ENCODE measurements at places on chromosomes 16 and 17.

DNA sequence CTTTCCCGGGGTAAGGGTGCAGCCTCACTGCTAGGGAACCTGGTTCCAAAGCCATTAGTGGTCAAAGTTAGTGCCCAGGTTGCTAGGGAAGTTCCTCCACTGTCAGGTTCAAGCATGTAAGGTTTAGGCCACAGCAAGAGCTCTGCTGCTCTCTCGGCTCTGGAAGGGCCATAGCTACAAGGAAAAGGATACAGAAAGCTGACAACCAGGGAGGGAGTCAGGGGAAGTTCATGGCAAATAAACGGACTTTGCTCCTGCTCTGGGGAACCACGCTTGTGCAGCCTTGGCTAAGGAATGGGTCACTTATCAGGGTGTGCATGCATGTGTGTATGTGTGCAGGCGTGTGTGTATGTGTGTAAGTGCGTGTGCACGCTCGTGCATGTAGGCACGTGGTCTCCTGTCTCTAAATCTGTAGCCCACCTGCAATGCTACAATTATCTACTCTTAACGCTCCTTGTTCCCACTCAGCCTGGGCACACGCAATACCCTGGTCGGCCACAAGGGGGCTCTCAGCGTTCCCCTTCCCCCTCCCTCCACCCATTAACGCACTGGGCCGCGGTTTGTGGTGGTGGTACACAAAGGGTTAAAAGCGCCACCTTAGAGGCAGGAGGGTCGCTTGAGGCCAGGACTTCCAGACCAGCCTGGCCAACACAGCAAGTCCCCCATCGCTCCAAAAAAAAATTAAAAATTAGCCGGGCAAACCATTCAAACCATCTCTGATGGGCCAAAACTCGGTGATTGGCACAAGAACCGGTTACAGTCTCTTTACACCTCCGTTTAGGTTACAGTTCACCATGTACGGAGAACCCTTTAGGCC is 48.4 kb upstream of the KDM8 start:
- peak; percentile 46 for DNase-seq

- DNase-seq, result no peak
These were observed 45.6 kb downstream of the MAF start for GRCh38 chr16:79554912-79555311.

GRCh38 chr17:58249270-58250133 is 11.1 kb downstream of the LPO start:
- DNase-seq, result peak; percentile 75

- no peak for DNase-seq
These were observed 31.5 kb downstream of the MPRIP start for GRCh38 chr17:17073581-17074403.

- no peak for DNase-seq
These were observed 27.8 kb downstream of the MYH10 start for GRCh38 chr17:8602679-8603078.

GRCh38 chr17:44779211-44780025 is 20.6 kb downstream of the ADAM11 start:
- peak; percentile 90 for DNase-seq

- no peak for DNase-seq
These were observed 48.4 kb downstream of the CLEC16A start for GRCh38 chr16:10992797-10993196.

GRCh38 chr16:11319529-11320146 is 25.6 kb upstream of the RMI2 start:
- DNase-seq, result no peak

DNA sequence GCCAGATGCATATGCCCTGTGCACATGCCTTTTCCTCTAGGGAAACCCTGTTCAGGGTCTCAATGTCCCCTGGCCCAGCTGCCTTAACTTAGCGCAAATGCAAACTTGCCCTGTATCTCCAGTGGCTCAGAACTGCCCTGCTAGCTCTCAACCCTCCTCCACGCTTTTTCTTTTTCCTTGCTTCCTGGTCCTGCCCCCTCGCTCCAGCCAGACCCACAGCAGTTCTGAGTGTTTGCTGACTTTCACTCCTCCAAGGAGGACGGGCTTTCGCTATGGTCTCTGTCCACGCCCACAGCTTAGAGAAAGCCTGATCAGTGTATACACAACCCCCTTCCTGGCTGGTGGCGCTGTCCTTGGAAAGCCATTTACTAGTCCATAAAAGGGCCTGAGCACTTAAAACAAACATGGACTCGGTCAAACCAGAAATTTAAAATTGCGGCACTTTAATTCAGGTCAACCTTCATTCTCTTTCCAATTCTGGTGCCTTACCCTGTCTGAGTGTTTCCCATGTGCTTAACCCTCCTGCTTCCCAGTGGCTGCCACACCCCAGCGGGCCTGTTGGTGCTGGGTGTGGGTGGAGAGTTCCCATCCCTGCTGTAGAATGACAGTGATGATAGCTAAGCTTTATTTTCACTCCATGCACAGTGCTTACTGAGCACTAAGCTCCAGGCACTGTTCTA is 15.6 kb upstream of the TMEM98 start:
- peak; percentile 37 for DNase-seq

- no peak for DNase-seq
These were observed 43.1 kb downstream of the ARSG start for GRCh38 chr17:68334393-68334792.

GRCh38 chr16:61246592-61246991 is 789.6 kb downstream of the CDH8 start:
- no peak for DNase-seq

- DNase-seq, result no peak
These were observed 13.3 kb downstream of the HOXB1 start for GRCh38 chr17:48517478-48517877.

GRCh38 chr16:89417352-89417751 is 73.0 kb downstream of the ANKRD11 start:
- DNase-seq, result no peak

GRCh38 chr16:28107232-28107631 is 43.7 kb upstream of the GSG1L start:
- DNase-seq, result no peak

GRCh38 chr16:47829850-47830600 is 325.8 kb downstream of the ABCC12 start:
- no peak for DNase-seq

DNA sequence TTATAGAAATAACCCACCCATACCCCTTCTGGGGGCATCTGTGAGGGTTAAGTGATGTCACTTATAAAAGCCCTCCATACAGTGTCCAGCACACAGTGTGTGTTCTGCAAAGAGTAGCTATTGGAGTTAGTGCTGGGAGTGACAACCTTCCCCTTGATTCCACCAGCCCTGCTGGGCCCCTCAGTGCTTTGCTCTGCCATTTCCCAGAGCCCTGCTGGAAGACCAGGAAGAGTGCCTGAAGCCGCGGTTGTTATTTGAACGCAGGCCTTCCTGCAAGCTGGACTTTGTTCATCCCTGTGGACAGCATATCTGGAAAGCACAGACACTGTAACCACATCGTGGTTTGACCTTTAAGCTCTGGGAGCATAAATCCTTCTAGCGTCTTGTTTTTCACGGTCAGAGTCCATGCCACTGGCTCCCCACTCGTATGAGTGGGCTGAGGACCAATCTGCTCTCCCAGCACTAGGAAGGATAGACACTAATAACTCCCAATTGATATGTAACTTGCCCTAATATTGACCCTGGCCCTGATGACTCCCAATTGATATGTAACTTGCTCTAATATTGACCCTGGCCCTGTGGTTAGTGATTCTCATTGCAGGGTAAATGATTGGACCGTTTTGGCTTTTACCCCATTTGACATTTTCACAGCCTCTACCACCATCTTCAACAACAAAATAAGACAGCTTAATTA is 297.1 kb upstream of the MAF start:
- no peak for DNase-seq

GRCh38 chr16:14965328-14965727 is 9.5 kb upstream of the PDXDC1 start:
- DNase-seq, result no peak

GRCh38 chr17:68511254-68511670 is 968 bp upstream of the PRKAR1A start:
- peak; percentile 67 for DNase-seq

DNA sequence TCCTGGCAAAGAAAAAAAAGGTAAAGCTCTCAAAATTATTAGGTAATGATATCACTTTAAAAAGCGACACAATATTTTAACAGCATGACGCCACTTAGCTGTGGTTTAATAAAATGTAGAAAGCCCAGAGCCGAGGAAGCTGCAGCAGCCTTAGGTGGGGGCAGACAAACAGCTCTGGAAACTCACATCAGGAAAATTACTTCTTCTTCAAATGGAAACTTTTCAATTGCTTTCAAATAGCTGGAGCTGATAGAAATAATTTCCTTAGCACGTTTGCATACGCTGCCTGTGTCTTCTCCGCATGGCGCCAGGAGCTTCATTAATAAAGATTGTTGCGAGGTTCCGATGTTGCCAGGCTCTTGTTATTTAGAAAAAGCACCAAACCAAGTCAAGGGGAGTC is 835.3 kb upstream of the EEF2KMT start:
- no peak for DNase-seq

DNA sequence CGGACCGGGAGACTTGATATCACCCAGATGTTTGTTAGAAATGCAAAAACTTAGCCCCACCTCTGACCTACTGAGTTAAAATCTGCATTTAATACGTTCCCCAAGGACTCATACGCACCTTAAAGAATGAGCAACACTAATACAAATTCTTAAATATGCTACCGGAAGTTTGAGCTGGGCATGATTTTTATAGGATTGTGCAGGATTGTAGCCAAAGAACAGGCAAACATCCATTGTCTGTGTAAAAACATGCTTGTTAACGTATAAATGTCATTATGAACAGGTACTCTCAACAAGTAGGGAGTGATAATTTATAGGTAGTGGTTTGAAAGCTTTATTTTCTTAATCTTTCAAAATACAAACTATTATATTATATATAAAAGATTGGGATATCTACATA is 22.3 kb upstream of the COX10 start:
- no peak for DNase-seq

- no peak for DNase-seq
These were observed 32.7 kb downstream of the YWHAE start for GRCh38 chr17:1367351-1367745.

GRCh38 chr17:79066963-79067362 is 7.7 kb upstream of the ENGASE start:
- no peak for DNase-seq

GRCh38 chr16:63539276-63539675 is 1503.0 kb upstream of the CDH8 start:
- DNase-seq, result no peak

- DNase-seq, result no peak
These were observed 85.6 kb downstream of the SOX9 start for GRCh38 chr17:72206376-72206775.

GRCh38 chr16:56493815-56494214 is 26.0 kb downstream of the BBS2 start:
- DNase-seq, result no peak

- DNase-seq, result no peak
These were observed 6.3 kb downstream of the GNPTG start for GRCh38 chr16:1357906-1358566.

- DNase-seq, result no peak
These were observed 22.3 kb downstream of the SAP30BP start for GRCh38 chr17:75689441-75689873.

DNA sequence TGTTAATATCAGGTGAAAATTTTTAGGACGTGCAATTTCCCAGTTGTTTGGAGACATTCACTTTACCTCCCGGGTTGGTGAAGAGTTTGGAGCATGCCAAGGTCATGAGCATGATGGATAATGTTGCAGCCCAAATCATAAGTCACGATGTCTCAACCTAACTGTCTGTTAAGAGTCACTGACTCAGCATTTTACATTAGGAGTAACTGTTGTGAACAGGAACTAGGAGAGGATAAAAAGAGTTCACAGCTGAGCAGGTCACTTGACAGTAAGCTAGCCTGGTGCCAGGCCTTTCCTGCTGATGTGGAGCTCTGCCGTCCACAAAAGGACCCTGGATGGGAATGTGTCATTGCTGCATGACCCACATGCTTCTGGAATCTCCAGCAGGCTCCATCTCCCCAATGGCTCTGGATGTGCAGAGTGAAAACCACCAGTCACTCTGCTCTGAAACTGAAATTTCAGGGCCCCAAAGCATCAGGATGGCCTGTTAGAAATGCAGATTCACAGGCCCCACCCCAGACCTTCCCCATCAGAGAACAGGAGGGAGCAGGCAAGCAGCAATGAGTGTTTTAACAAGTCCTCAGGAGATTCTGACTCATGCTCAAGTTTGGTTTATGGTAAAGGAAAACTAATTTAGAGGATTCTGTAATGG is 371.6 kb upstream of the MAF start:
- DNase-seq, result no peak

DNA sequence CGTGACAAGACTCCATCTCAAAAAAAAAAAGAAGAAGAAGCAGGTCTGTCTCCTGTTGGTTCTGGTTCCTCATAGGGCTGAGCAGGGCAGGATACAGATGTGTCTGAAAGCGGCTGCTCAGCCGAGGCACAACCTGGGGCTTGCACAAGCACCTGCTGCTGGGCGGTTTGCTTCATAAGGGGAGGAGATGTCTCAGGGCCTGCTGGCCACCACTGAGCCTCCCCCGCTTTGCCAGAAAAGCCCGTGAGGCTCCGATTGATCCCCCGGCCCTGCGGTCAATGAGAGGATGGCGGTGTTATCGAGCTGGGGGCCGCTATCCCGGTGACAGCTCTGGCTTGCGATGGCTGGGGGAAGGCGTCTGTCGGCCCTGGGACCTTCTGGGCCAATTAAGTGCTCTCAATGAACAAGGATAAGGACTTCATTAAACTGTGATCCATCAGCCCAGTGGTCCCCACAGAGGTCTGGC is 162.0 kb downstream of the SDK2 start:
- DNase-seq, result no peak

DNA sequence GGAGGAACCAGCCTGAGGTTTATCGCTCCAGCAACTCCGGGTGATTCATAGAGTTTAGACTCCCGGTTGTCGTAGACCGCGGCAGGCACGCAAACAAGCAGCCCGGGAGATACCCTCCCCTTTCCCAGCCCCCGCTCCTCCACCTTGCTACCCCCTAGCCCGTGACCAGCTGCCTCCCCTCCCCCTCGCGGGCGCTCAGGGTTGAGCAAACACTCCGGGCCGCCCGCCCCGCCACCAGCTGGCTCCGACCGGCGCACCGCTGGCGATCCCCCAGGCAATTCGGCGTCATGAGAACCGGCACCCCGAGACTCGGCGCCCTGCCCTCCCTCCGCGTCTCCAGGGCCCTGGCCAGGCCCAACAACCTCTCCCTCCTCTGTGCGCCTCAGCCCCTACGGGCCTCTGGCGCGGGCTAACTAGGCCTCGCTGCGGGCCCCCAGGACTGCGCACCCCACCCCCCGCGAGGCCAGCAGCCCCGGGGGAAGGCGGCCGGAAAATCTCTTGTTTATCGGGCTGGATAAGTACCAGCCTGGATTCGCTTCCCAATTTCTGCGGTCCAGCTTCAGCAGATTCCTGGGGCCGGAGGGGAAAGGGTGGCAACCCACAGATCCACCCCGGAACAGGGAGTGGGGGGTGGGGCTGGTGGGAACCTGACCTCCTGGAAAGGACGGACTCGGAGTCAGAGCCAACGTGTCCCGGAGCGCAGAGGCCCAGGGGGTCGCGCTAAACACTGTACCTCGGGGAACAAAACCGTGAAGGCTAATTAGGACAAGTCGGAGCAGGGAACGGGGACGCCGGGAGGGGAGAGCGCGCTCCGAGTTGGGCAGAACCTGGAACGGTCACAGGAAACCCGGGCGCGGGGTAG is 951 bp upstream of the GPRC5C start:
- no peak for DNase-seq

Measured in muscle of arm (tissue), 14 donors.